ENCODE measurements at places on chromosomes 4 and X. TPM values are rescaled to one million over a fixed set of nuclear protein-coding genes. Genes with fewer than 3 reads are reported as not detected.
A peak's percentile ranks its signal among the peaks of the same experiment; 100 is the strongest.

- DNase-seq, result no peak
These were observed 59.3 kb downstream of the ELOVL6 start for GRCh38 chr4:110139111-110139510.

DNA sequence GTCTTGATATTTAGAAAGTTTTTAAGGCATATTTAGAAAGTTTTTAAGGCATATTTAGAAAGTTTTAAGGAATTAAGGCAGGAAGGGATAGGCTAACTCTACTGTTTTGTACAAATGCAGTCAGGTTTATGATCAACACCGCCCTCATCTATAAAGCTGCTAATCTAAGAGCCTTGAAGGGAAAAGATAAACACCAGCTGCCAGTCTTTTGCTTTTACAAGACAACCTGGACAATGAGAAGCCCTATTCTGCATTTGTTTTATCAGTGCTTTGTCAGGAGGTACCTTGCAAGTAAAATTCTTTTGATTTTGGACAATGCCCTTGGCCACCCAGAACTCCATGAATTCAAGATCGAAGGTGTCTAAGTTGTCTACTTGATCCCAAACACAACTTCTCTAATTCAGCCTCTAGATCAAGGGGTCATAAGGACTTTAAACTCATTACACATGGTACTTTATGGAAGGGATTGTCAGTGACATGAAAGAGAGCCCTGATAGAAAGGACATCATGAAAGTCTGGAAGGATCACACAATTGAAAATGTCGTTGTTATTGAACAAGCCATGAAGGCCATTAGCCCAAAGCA lies 39.8 kb downstream of the IL15 start:
- DNase-seq, result no peak

- no peak for DNase-seq
These were observed 107.5 kb downstream of the GABRG1 start for GRCh38 chr4:46016306-46016705.

GRCh38 chr4:173490817-173491528 lies 39.1 kb downstream of the HAND2 start:
- DNase-seq, result no peak

- no peak for DNase-seq
These were observed 48.5 kb upstream of the STIM2 start for GRCh38 chr4:26812049-26812714.

DNA sequence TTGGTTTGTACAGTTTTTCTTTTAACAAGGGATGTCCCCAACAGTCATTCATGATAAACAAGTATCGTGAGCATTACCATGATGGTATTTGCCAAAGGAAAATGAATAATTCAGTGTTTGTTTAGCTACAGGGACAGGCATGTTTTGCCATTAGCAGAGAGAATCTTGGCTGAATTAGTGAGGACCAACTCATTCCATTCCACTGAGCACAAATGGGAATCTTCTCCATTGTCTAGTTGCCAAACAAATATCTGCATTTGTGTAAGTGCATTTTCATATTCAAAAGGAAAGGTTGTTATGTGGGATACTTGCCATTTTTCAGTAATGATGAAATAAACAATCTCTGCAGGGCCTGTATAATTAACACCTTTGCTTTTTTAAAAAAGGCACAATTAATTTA lies 1762.6 kb downstream of the RPA4 start:
- no peak for DNase-seq

GRCh38 chr4:15682242-15683142 lies 865 bp downstream of the FAM200B start:
- DNase-seq, result no peak

DNA sequence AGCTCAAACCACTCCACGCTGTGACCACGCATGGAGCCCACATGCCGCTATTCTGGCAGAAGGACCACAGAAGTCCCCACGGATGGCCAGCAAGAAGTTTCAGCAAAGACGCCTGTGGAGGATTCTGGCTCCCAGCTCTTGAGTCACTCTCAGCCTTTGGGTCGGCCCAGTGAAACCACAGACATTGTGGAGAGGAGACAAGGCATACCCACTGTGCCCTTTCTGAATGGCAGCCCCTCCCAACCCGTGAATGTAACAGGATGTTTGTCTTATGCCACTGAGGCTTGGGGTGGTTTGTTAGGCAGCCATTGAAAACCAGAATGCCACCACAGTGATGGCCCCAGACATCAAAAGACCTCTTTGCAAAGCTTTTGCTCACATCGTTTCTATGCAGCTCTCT lies 42.7 kb downstream of the ABLIM2 start:
- peak; percentile 37 for DNase-seq

GRCh38 chrX:48831909-48832291 lies 3.5 kb downstream of the PCSK1N start:
- DNase-seq, result no peak

DNA sequence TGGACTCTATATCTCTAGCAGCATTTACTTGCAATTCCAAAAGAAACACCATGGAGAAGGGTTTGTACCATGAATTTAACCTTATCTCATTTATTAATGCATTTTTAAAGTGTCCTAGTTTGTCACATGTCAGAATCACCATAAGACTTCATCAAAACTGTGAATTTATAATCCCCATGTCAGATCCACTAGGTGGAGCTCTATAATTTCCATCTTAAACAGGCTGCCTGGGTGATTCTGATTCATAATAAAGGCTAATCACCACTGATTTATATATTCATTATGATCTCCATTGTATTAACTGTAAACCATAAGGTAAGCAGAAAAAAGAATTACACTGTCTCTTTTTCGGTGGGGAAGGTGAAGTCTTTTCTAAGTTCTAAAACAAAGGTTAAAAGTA lies 4.0 kb downstream of the TCEAL2 start:
- DNase-seq, result no peak

DNA sequence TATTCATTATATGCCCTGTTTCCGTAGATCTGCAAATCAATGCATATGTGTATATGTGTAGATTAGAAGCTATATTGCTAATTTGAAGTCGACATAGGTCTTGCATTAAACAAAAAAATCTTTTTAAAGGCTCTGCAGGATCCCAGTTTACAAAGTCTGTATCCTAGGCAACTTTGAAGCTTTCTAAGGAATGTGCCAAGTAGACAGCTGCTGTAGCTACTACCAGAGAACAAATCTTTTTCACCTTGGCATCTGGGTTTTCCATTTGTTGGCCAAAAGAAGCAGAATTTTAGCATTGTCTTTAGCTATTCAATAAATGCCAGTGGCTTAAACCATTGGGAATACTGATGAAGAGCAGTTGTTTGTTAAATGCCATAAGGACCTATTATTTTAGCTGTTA lies 88.0 kb downstream of the NAA11 start:
- DNase-seq, result no peak

DNA sequence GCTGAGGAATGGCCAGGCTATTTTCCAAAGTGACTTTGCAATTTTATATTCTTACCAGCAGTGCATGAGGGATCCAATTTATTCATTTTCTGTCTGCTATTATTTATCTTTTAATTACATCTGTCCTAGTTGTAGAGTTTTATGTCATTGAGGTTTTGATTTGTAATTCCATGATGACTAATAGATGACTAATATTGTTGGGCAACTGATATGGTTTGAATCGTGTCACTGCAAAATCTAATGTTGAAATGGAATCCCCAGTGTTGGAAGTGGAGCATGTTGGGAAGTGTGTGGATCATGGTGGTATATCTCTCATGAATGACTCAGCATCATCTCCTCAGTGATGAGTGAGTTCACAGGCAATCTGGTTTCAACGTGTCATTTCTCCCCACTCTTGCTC lies 201.5 kb downstream of the TBX22 start:
- DNase-seq, result no peak

- no peak for DNase-seq
These were observed 42.0 kb downstream of the ELOVL6 start for GRCh38 chr4:110156442-110156841.

DNA sequence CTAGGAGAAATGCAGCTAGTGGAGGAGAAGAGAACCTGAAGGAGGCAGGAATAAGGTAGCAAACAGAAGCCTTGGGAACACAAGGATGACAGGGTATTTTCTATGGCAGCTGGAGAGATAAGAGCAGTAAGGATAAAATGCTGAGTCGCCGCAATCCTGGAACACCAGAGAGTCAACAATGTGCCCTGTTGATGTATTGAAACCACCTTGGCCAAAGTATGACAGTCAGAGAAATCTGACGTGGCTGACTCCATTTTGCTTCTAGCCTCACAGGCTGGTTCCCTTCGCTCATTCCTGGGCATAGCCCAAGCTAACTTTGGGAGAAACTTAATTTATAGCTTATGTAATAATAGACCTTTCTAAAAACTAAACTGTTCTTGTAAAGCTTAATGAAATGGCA lies 56.6 kb upstream of the C4orf54 start:
- no peak for DNase-seq

GRCh38 chrX:141662781-141663180 lies 35.8 kb downstream of the SPANXD start:
- DNase-seq, result no peak

Gene CSAG2
- not detected for total RNA-seq

Gene RPA4
- total RNA-seq, result 0.19 TPM

Gene LDB2
- 34.3 TPM for total RNA-seq

Gene RTL5
- total RNA-seq, result 2.4 TPM

Gene SMAD1
- 12.0 TPM for total RNA-seq

Gene SMIM10L2A
- 1.3 TPM for total RNA-seq

Data from Right ventricle myocardium inferior (tissue), 1 donor.